ENCODE measurements at places on chromosomes 16 and 17.

- DNase-seq: peak; percentile 71
These were observed 13.9 kb upstream of the LPCAT2 start for GRCh38 chr16:55494994-55495421.

DNA sequence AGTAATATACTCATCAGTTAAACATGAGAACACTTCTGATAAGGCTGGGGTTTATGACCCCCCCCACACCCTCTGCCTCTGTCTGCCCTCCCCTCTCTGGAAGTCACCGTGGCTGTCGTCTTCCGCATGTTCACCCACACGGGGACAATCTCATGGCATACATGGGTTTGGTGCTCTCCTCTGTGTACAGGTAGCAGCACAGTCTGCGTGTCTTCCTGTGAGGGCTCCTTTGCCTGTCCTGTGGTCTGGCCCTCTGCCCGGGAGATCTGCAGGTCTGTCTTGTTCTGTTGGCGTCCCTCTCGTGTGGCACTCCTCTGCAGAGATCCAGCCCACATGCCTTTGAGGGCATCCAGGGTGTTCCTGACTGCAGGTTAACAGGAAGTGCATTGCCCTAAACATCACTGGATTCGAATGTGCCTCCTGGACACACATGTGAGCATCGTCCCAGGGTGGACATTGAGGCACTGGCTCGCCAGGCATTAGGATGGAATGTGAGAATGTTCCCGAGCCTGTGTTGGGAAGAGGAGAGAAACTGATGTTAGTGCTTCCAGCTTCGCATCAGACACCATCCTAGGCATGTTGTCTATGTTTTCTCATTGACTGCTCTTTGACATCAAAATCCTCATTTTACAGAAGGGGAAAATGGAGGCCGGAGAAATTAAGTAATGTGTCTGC, 54.5 kb downstream of the NKD1 start:
- DNase-seq: peak; percentile 46

- no peak for DNase-seq
These were observed 14.1 kb downstream of the TMEM238L start for GRCh38 chr17:10789694-10790271.

- no peak for DNase-seq
These were observed 17.4 kb downstream of the KRT24 start for GRCh38 chr17:40686192-40686591.

DNA sequence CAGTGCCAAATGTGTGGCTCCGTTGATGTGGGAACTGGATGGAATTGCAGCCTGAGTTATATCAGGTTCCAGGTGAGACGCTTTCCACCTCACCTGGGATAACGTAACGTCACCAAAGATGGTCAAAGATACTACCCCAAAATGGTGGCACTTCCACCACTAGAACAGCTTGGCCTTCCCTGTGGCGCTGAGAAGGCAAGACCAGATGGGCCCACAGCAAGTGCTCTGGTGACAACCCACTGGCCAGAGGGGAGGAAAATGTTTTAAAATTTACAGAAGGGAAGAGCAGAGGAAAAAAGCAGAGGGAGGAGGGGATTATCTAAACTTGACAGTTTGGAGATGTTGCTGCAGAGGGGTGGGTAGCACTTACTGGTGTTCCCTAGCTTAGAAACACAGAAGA, 7.5 kb upstream of the ITGA2B start:
- DNase-seq: no peak

DNA sequence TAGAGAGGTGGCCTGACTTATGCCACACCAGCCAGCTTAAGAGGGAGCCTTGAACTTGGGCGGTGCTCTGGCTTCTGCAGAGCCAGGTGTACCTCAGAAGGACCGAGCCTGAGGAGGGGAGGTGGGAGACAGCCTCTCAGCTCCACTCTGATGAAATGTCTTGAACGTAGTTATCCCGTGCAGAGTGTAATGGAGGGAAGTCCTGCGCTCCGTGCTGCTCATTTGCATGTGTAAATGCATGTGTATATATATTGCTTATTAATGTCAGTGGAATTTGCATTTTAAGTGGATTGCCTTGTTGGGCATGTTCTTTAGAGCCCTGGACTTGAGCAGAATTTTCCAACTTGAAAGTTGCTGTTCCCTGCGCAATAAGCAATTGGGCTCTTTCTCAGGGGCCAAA, 264.9 kb upstream of the SDK2 start:
- no peak for DNase-seq

GRCh38 chr17:3955673-3955988, 8.6 kb downstream of the ATP2A3 start:
- DNase-seq: no peak

GRCh38 chr16:2147378-2147777, 1.0 kb upstream of the RAB26 start:
- DNase-seq: no peak

DNA sequence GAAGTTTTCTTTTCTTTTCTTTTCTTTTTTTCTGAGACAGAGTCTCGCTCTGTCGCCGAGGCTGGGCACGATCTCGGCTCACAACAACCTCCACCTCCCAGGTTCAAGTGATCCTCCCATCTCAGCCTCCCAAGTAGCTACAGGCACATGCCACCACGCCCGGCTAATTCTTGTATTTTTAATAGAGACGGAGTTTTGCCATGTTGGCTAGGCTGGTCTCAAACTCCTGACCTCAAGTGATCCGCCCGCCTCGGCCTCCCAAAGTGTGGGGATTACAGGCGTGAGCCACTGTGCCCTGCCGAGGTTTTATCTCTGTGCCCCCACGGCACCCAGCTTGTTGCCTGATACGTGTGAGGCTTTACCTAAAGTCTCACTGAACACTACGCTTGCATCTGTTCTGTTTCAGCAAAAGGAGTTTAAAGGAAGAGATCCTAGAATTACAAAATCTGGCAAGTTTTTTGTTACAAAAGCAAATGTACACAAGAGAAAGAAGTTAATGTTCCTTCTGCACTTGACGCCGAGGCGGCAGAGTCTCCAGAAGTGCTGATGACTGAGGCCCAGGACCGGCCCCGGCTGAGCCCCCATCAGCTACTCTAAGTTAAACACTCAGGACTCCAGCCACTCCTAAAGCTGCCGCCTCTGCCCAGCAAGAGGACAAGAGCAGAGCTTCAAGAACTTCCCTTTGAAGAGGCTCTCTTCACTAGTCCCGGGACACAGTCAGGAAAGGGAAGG, 9.2 kb downstream of the ABCA3 start:
- no peak for DNase-seq

GRCh38 chr16:28326881-28327610, 34.7 kb downstream of the SBK1 start:
- peak; percentile 43 for DNase-seq

DNA sequence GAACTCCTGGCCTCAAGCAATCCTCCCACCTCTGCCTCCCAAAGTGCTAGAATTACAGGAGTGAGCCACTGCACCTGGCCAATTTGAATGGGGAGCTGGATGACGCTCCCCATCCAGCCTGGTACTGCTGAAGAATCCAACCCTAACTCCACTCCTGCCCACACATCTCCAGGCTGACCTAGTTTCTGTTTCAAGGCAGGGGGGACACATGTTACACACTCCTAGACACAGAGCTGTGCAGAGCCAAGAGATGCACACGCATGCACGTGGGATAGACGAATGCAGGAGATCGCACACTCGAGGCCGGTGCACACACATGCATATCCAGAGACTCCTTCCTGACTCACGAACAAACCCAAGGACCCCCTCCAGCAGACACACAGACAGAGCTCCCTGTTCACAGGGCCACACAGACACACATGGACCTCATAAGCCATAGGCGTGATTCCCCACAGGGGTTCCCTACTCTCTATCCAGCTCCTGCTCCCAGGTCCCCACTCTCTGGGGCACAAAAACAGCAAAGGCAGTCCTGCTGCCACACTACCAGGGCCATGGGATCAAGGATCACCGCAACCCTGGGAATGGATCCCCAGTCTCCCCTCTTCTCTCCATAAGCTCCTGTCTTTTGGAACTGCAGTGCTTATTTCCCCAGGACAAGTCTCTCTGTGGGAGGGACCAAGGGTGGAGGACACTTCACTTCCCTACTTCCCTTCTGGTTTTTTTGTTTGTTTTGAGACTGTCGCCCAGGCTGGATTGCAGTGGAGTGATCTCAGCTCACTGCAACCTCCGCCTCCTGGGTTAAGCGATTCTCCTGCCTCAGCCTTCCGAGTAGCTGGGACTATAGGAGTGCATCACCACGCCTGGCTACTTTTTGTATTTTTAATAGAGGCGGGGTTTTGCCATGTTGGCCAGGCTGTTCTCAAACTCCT, 14.4 kb downstream of the EPOP start:
- no peak for DNase-seq

- DNase-seq: no peak
These were observed 112.6 kb downstream of the GNAO1 start for GRCh38 chr16:56303880-56304279.

GRCh38 chr17:75557075-75557851, 30.3 kb upstream of the MYO15B start:
- DNase-seq: peak; percentile 56

- no peak for DNase-seq
These were observed 362 bp downstream of the KLHDC4 start for GRCh38 chr16:87765473-87765775.

DNA sequence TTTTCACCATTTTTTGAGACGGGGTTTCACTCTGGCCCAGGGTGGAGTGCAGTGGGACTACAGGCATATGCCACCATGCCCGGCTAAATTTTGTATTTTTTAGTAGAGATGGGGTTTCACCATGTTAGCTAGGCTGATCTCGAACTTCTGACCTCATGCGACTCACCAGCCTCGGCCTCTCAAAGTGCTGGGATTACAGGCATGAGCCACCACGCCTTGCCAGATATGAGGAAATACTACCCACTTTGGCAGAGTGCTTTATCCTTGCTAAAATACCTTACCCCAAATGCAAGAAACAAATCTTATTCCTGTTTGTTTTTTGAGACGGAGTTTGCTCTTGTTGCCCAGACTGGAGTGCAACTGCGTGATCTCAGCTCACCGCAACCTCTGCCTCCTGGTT, 62.9 kb upstream of the MGAT5B start:
- DNase-seq: peak; percentile 22

- no peak for DNase-seq
These were observed 83.5 kb upstream of the RPL38 start for GRCh38 chr17:74119965-74120364.

- DNase-seq: no peak
These were observed 17.5 kb downstream of the ITGB3 start for GRCh38 chr17:47270946-47271705.

Measured in MCF 10A (cell line).